ENCODE measurements at places on chromosomes 7 and 10.

GRCh38 chr7:55178863-55179773, 160.3 kb downstream of the EGFR start:
- no peak for ATAC-seq
- no peaks in the 10 kb centered on the region for H3K36me3 ChIP-seq
- H3K27ac ChIP-seq = no peak overlapping the region
- no peaks in the 10 kb centered on the region for H3K4me1 ChIP-seq
- no peak overlapping the region for H3K4me3 ChIP-seq

- H3K36me3 ChIP-seq = peaks cover 18% of the 10 kb centered on the region
- no peak for ATAC-seq
- H3K27me3 ChIP-seq = no peaks in the 10 kb centered on the region
- H3K4me3 ChIP-seq = no peak overlapping the region
- H3K27ac ChIP-seq = no peak overlapping the region
- no peaks in the 10 kb centered on the region for H3K4me1 ChIP-seq
Observed at GRCh38 chr7:94561841-94562514, 52.4 kb downstream of the CASD1 start.

DNA sequence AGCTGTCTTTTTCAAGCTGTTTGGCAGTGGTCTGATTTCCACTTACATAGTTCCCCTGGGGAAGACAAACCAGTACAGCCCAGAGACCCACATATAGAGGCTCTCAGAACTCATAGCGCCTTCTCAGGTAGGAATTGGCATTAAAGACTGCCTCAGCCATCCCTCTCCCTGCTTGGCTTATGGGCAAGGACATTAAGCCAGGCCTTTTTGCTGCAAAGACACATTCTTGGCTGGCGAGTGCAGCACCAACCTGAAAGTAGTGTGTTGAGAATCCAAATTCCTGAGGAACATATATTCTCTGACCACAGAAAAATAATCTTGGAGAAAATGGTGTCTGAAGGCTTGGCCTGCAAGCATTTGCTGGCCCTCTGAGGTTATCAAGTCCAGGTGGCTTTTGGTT, 39.2 kb upstream of the HPS1 start:
- no peaks in the 10 kb centered on the region for H3K4me1 ChIP-seq
- no peak overlapping the region for H3K27ac ChIP-seq
- H3K4me3 ChIP-seq = no peak overlapping the region
- no peak for ATAC-seq
- H3K36me3 ChIP-seq = no peaks in the 10 kb centered on the region
- peaks cover 13% of the 10 kb centered on the region for H3K27me3 ChIP-seq

DNA sequence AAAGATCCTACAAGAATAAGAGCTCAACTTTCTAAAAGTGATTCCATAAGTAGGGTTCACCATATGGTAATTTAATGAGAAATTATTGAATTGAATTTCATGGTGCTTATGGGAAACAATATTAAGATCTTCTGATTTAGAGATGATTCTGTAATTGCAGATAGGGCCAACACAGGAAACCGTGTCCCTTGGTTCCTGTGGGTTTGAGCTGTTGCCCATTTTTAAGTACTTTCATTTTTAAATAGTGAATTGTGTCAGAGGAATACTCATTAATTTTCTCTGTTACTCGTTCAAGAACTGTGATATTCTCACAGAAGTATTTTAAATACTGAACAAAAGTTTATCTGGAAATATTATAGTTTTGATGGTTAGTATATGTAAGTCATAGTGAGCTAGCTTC, 129.2 kb downstream of the SRI start:
- no peaks in the 10 kb centered on the region for H3K36me3 ChIP-seq
- H3K4me1 ChIP-seq = no peaks in the 10 kb centered on the region
- peak overlapping the region; percentile 35 for H3K27ac ChIP-seq
- no peak for ATAC-seq
- no peaks in the 10 kb centered on the region for H3K27me3 ChIP-seq
- H3K4me3 ChIP-seq = no peak overlapping the region

DNA sequence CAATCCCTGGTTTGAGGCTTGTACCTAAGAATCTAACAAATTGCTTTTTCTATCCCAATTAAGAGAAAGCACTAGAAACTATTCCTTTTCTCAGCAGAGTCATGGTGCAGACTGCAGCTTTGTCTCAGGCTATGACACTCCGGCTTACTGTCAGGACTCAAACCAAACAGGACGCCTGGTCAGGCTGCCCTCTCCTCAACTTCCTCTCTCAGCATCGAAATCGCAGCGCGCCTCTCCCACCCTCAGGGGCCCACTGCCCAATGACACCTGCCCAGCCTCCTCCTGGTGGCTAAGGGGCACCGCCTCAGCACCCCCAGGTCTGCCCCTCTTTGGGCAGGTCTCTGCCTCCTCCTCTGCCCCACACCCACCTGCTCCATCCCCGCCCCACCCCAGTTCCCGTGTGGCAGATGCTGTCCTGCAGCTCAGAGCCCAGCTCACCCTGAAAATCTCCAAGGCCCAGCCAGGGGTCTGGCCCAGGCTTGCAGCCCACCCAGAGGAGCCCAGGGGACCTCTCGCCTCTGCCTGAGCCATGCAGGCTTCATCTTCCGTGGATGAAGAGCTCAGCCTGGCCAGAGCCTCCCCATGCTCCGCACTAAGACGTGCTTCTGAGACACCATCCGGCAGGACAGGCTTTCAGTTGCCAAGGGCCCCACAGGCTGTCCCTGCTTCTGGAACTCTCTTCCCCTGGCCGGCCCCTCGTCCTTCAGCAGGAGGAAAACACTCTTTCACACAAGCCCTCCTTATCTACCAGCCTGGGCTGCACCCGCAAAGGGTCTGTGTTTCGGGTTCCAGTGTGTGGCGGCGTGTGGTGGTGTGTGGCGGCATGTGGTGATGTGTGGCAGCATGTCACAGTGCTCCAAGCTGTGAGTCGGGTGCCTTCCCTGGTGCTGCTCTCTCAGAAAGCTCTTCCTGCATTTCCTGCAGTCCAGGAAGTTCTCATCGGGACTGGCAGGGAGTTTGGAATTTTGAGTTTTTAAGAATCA, 16.4 kb upstream of the PTPRN2 start:
- no peaks in the 10 kb centered on the region for H3K27me3 ChIP-seq
- peak overlapping the region; percentile 28 for H3K27ac ChIP-seq
- ATAC-seq = peak; percentile 38
- no peaks in the 10 kb centered on the region for H3K36me3 ChIP-seq
- H3K4me3 ChIP-seq = peak overlapping the region; percentile 41
- H3K4me1 ChIP-seq = peaks cover 5% of the 10 kb centered on the region

DNA sequence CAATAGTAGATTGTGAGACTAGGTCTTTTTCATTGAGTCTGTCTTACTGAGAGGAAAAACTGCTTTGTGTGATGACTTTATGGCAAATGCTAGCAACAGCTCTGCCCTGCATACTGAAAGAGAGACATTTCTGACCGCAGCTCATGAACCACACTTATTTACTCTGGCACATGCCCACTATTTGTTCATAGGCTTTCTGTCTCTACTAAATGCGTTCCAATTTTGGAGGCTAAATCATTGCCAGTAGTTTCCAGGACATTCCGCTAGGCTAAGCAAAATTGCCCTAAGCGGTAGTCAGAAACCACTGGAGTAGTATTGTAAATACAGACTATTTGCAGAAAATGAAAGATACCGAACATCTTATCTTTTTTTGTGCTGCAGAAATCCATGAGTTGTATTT, 55.6 kb upstream of the DLX6 start:
- no peaks in the 10 kb centered on the region for H3K36me3 ChIP-seq
- no peak overlapping the region for H3K27ac ChIP-seq
- H3K27me3 ChIP-seq = peaks cover 9% of the 10 kb centered on the region
- H3K4me3 ChIP-seq = no peak overlapping the region

DNA sequence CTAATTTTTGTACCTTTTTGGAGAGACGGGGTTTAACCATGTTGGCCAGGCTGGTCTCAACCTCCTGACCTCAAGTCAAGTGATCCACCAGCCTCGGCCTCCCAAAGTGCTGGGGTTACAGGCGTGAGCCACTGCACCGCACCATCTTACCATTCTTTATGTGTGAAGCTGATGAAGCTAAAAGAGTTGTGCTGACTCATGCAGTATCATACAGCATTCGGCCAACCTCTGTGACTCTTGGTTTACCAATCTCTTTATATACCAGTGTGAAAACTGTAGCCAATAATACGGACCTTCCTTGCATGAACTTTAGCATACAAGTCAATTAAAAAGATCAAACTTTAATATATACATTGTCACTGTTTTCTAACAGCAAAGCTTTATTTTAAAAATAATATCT, 878.2 kb upstream of the MBL2 start:
- no peak overlapping the region for H3K4me3 ChIP-seq
- no peaks in the 10 kb centered on the region for H3K4me1 ChIP-seq
- no peaks in the 10 kb centered on the region for H3K36me3 ChIP-seq
- H3K27ac ChIP-seq = no peak overlapping the region
- H3K27me3 ChIP-seq = no peaks in the 10 kb centered on the region

DNA sequence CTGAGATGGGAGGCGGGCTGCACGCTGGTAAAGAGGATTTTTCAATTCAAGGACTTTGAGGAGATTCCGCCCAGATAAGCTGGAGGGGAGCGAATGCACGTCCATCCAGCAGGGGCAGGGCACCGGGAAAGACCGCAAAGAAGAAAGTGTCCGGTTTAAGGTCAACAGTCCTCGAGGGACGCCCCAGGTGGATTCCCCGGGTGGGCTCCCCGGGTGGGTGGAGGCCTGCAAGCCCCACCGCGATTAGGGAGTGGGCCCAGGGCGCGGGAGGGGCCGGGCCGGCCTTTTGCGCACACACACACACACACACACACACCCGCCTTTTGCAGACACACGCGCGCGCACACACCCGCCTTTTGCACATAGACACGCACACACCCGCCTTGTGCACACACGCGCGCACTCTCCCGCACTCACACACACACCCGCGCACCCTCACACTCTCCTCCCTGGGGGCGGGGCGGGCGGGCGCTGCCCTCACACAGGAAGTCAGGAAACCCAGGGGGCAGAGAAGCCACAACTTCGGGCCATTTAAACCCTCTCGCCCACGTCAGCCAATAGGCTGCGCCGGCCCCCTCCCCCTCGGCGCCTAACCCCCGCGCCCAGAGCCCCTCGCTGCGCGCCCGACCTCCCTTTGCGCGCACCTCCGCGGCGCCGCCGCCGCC, 615 bp downstream of the ARHGAP12 start:
- H3K36me3 ChIP-seq = no peaks in the 10 kb centered on the region
- no peaks in the 10 kb centered on the region for H3K27me3 ChIP-seq
- peak overlapping the region; percentile 94 for H3K4me3 ChIP-seq
- H3K27ac ChIP-seq = peak overlapping the region; percentile 79
- peak; percentile 47 for ATAC-seq

DNA sequence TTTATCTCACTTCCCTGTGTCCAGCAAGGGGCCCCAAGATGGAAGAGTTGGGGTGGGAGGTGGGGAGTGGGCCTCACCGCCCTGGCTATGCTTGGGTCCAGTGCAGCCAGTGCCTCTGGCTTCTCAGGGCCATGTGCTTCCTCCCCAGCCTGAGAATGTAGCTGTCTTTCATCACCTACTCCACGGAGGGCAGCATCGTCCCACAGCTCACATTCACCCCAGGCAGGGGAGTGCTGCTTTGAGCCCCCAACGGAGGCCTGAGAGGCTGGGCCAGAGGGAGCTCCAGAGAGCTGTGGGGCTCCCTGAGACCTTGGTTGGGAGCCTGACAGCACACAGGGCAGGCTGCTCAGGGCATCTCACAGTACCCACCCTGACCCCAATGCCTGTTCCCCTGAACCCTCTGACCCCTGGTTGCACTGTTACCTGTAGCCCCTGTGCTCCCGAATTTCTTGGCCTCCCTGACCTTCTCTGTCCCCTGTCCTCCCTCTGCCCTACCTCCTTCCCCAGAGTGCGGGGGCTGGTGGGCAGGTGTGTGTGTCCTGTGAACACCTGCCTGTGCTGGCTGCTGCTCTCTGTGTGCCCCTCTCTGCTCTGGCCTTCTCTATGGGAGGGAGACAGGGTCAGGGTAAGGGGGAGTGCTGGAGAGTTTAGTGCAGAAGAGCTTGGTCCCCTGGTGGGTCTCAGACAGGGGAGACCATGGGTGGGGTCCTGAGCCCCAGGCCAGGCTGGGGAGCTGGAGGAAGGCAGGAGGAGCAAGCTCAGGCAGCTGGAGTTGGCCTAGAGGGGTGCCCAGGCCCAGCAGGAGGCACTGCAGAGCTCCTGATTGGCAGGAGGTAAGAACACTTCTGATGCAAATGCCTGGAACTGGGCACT, 19.6 kb upstream of the ZNF488 start:
- H3K27ac ChIP-seq = no peak overlapping the region
- no peak overlapping the region for H3K4me3 ChIP-seq
- H3K4me1 ChIP-seq = no peaks in the 10 kb centered on the region
- H3K27me3 ChIP-seq = peaks cover 6% of the 10 kb centered on the region

DNA sequence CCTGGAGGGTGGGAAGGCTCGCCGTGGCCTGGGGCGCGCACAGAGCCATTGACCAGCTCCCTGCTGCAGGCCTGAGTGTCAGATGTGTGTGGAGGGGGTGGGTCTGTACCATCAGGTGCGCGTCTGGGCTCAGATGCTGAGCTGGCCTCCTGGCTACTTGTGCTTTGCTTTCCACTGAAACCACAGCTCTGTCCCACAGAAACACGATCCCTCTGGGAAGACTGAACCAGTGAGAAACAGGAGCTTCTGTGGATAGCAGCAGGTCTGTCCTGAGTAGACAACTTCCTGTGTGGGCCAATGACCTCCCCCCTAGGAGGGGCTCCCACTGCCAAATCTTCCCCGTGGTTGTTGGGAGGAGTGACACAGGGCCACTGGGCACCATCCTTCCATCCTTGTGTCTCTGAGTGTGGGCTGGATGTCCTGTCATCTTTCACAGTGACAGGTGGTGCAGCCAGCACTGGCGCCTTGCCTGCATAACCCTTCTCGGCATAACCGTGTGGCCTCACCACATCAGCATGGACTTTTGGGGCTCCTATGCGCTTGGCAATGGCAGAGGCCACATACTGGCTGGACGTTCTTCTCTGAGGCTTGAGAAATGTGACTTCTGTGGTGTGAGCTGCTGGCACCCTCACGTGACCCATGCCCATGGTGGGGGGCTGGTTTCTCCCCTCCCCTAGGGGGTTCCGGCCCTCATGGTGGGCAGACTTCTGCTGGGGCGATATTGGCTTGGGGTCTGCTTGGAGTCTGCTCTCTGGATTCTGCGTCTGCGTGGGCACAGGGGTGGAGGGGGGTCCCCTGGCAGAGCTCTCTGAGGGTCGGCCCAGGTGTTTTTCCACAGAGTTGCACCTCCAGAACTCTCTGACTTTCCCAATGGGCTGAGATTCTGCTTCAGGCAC, 245.5 kb upstream of the GRB10 start:
- no peak overlapping the region for H3K4me3 ChIP-seq
- H3K36me3 ChIP-seq = no peaks in the 10 kb centered on the region
- no peak overlapping the region for H3K27ac ChIP-seq
- no peaks in the 10 kb centered on the region for H3K4me1 ChIP-seq

GRCh38 chr10:130177250-130177649, 41.1 kb downstream of the GLRX3 start:
- no peak overlapping the region for H3K4me3 ChIP-seq
- peaks cover 17% of the 10 kb centered on the region for H3K4me1 ChIP-seq
- no peaks in the 10 kb centered on the region for H3K27me3 ChIP-seq
- no peak for ATAC-seq
- peak overlapping the region; percentile 8 for H3K27ac ChIP-seq
- peaks cover 83% of the 10 kb centered on the region for H3K36me3 ChIP-seq

- no peak overlapping the region for H3K4me3 ChIP-seq
- no peak overlapping the region for H3K27ac ChIP-seq
- no peaks in the 10 kb centered on the region for H3K4me1 ChIP-seq
- no peak for ATAC-seq
- H3K27me3 ChIP-seq = peaks cover 3% of the 10 kb centered on the region
Observed at GRCh38 chr7:47571331-47572093, 10.4 kb downstream of the TNS3 start.

Data from activated T-helper 17 cell treated with anti-CD3 and anti-CD28 coated beads, Interleukin-2, amount 50 U/mL, for 72 hours (primary cell).